ENCODE measurements at places on chromosomes 5 and 9.

DNA sequence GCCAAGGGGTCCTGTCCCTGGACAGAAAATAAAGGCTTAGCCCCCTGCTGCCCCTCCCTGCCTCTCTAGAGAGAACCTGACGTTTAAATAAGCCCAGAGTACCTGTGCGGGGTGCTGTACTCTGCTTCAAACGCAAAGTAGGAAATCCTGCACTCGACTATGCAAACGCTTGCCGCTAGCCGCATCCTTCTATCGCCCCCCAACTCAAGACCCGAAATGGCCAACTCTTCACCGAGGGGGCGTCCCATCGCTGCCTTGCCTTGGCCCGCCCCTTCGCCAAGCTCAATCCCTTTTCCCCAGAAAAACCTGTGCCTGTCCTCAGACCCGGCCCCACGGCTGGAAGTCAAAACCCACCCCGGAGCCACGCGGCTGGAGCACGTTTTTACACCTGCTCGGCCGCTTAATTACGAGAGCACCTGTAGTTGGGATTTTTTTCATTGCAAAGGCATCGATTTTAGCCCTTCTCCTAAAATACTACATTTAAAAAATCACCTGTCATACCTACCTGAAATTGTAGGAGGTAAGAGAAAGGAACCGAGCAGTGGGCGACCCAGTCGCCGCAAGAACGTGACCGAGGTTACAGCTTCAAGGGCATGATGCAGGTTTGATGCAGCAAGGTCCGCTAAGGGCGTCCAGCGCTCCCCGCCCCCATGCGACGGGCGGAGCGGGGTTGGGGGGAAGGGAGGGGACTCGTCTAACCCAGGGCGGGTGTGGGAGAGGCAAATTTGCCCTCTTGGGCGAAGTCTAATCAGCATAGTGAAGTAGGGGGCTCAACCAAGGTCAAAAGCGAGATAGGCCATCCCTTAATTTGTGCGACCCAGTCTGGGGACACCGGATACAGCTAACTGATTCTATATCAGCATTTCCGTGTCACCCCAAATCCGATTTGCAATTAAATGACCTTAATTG lies 3.5 kb downstream of the ELAVL2 start:
- no peak for DNase-seq

- DNase-seq: no peak
These were observed 176.5 kb upstream of the MAP3K1 start for GRCh38 chr5:56638768-56639238.

GRCh38 chr9:1959371-1959770 lies 55.8 kb upstream of the SMARCA2 start:
- DNase-seq: no peak

DNA sequence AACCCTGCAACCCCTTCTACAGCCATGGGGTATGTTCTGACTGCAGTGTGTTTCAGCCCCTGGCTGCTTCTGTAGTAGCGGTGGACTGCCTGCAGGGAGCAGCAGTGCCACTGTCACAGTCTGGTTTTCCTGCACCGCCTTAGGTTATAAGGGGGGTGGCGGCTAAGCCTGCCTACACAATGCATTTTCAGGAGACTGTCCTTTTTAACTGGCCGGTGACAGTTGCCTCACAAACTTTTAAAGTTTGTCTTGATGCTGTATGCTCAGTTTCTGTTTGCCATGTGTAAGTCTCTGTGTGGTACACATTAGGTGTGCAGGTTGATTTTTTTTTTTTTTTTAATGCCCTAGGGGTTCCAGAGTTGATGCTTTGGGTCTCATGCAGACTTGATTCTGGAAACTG lies 53.0 kb downstream of the NUP214 start:
- peak; percentile 38 for DNase-seq

Data from astrocyte of the cerebellum (primary cell).